ENCODE measurements at places on chromosomes 6 and 20.

- no peak for DNase-seq
Measured at GRCh38 chr20:63051911-63052310, 45.1 kb upstream of the BHLHE23 start.

GRCh38 chr6:144797881-144798589 lies 512.9 kb downstream of the UTRN start:
- DNase-seq, result no peak

DNA sequence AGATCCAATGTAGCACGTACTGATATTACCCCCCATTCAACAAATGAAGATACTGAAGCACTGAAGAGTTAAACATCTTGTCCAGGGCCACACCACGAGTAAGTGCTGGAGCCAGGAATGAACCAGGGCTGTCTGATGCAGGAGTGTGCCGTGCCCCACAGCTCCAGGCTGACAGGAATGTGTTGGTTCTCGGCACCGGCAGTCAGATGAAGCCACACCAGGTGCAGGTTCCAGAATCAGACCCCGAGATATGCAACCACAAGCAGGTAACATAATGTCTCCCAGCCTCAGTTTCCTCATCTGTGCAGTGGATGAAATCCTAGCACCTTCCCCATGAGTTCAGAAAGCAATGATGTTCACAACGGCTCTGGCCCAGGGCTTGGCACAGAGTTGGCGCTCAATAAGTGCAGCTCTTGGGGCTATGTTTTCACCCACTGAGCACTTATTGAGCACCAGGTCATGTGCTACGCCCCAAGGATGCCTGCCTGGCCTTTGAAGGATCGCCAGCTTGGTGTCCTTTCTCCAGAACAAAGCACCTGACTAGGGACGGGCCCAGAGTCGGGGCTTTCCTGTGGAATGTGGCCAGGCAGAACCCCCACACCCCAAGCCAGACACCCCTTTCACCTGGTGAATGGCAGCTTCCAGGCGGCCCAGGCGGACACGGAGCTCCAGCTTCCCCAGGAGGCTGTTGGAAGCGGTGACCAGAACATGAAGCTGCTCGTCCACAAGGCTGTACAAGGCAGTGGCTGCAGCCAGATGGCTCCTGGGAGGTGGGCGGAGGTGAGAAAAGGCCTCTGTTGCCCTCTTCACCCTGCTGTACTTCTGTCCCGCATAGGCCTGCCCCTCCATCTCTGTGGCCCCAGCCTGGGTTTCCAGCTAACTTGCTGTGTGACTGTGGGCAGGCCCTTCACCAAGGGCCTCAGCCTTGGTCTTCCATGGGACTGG lies 41.3 kb downstream of the KIAA1755 start:
- no peak for DNase-seq

- peak; percentile 45 for DNase-seq
Measured at GRCh38 chr6:19663479-19663878, 173.7 kb upstream of the ID4 start.

DNA sequence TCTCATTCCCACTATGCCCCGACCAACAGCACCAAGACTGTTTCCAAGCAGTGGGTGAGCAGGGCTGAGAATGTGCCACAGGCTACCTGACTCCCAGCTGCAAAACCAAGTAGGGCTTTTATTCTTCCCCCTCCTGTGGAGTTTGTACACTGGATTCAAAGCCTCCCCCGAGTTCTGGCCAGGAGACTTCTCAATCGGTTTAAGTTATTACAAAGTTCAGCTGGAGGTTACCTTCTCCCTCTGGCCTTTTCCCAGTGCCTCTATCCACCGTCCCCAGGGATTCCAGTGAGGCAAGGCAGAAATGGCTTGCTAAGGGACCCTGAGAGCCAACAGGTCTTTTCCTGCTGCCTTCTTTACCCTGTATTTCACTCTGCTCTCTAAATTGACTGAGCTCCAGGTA lies 217.0 kb downstream of the ADGRG6 start:
- no peak for DNase-seq

GRCh38 chr6:132961610-132962009 lies 147.2 kb downstream of the RPS12 start:
- DNase-seq, result peak; percentile 33

DNA sequence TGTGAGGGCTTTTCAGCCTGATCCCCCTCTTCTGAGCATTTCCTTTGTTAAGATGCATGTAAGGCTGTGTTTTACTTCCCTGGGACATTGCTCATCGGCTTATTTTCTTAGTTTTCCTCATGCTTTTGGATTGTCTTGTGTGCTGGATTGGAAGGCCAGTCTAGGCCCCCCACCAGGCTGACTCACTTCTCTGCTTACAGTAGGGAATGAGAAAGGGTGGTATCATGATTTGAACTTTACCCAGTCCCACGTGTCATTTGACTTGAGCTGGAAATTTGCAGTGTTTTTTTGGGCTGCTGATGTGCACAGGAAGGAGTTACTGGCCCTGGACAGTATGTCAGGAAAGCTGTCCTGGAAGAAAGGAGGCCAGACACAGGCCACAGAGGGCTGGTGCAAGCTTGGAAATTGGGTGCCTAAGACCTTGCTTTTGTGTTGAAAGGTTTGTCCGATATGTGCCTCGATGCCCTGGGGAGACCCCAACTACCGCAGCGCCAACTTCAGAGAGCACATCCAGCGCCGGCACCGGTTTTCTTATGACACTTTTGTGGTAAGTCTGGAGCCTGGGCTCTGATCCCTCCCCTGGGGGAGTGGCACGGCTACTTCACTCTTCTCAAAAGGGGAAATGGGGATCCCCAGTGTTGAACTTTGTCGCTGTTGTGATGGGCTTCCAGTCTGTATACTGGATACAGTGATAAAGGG lies 12.8 kb downstream of the RNF114 start:
- DNase-seq, result no peak

GRCh38 chr20:47355489-47356219 lies 845 bp downstream of the ZMYND8 start:
- DNase-seq, result no peak

DNA sequence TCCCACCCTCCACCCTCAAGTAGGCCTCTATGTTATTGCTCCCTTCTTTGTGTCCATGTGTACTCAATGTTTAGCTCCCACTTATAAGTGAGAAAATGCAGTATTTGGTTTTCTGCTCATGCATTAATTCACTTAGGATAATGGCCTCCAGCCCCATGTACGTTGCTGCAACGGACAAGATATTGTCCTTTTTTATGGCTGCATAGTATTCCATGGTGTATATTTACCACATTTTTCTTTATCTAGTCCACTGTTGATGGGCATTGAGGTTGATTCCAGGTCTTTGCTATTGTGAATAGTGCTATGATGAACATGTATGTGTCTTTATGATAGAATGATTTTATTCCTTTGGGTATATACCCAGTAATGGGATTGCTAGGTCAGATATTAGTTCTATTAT lies 64.1 kb upstream of the NNAT start:
- DNase-seq, result no peak

- DNase-seq, result no peak
Measured at GRCh38 chr20:38995536-38996044, 33.4 kb downstream of the DHX35 start.

DNA sequence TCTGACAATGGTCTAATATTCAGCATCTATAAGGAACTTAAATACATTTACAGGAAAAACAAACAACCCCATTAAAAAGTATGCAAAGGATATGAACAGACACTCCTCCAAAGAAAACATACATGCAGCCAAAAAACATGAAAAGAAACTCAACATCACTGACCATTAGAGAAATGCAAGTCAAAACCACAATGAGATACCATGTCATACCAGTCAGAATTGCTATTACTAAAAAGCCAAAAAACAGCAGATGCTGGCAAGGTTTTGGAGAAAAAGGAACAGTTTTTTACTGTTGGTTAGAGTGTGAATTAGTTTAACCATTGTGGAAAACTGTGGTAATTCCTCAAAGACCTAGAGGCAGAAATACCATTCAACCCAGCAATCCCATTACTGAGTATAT lies 339.0 kb upstream of the ADGRB3 start:
- DNase-seq, result no peak

GRCh38 chr6:71651636-71652035 lies 234.7 kb upstream of the RIMS1 start:
- no peak for DNase-seq

DNA sequence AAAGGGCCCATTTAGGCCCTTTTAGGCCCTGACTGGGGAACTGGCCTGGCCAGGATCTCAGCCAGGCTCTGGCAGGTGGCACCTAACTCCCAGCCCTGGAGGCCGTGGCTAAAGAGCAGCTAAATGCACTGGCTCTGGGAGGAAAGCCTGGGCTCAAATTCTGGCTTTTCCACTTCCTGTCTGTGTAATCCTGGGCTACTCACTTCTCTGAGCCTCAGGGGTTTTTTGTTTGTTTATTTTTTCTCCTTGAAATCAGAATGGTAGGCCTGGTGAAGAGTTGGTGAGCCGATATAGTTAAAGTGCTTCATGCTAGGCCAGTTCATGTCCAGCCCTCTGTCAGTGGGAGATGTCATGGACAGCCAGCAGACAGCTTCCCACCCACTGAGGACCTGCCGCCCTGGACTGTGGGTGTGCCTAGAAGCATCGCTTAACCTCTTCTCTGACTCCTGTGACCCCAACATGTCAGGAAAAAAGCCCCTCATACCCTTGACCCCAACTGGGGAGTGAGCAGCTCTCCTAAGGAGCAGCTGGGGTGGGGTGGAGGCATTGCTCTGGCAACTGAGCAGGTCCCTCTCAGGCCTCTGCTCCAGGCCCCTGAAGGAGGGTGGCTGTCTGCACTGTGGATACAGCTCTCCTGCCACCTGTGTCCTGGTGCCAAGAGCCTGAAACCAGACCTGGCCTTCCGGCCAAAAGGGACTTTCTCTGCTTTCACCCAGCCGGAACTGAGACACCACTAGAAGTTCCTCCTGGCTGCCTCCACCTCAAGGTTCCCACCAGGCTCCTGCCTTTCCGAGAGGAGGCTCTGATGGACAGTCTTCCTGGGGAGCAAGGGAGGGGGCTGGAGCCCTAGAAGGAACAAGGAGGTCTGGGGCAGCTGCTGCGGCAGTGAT lies 57.2 kb upstream of the MYL9 start:
- no peak for DNase-seq

GRCh38 chr6:15079288-15079817 lies 166.5 kb upstream of the JARID2 start:
- no peak for DNase-seq

DNA sequence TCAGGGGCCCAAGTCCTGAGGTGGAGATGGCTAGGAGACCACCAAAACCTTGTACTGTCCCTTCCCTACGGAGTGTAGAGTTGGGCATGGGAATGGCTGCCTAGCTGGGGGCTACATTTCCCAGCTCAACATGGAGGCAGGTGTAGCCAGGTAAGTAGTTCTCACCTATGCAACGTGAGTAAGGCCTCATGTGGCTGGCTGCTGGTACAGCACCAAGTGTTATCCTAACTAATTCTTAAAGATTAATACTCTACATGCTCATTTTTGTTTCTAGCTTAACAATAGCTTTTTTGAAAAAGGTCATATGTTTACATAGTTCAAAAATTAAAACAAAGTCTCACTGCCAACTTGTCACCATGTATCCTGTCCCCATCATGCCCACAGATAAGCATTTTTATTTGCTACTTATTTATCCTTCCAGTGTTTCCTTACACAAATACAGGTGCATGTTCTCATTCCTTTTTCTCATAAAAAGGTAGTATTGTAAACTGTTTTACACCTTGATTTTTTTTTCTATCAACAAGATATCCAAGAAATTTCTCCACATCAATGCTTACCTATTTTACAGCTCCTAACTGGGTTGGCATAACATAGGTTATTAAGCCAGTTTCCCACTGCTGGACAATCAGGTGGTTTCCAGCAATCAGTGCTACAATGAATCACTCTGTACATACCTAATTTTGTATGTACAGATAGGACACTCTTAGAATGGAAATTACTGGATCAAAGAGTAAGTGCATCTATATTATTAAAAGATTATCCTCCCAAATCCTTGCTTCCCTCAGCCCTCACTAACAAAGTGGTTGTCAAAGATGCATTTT lies 25.5 kb downstream of the ABHD12 start:
- no peak for DNase-seq

DNA sequence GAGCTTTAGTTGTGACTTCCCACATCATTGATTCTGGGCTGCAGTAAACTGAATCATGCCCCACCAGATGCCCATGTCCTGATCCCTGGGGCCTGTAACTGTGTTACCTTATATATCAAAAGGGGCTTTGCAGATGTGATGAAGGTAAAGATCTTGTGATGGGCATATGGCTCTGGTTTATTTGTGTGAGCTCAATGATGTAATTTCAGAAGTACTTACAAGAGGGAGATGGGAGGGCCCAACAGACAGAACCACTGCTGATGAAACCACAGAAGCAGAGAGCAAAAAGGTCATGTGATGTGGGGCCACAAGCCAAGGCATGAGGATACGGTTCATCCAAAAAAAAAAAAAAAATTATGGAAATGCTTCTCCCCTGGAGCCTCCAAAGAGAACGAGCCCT lies 118.7 kb downstream of the TOX2 start:
- no peak for DNase-seq

DNA sequence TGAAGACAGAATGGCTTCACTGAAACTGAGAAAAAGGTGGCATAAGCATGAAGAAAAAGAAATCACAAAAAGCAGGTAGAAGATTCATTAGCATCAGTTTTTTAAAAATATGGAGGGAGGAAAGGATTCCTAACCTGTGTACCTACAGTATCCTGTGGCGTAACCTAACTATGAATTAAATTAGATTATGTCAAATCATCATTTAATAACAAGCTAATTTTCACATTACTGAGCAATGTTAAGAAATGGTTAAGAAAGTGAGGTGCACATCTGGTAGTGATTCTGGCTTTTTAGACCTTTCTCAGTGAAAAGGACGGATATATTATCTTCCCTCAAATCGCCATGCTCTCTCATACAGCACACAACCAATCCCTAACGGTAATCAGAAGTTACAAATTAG lies 12.5 kb downstream of the CD164 start:
- DNase-seq, result no peak

GRCh38 chr6:24755279-24755678 lies 19.5 kb upstream of the GMNN start:
- DNase-seq, result no peak

All from NCI-H526 (cell line).